ENCODE measurements at places on chromosomes 4 and X.

DNA sequence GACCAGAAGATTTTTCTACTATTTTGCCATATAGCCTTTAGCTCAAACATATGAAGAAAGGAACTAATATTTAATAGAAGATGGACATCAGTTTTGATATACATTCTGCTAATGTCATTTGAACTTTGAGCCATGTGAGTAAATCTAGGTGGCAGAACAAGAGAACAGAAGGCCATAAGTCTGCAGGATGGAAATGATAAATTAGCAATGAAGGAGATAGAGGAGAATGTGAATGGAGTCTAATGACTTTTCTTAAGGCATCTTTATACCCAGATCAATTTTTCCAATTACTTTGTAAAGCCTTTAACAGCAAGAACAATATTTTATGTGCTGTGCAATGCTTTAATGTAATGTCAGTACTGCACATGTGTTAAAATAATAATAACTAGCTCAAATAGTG lies 30.1 kb upstream of the ALG13 start:
- no peak for DNase-seq

- no peak for DNase-seq
Measured at GRCh38 chrX:139560221-139560620, 29.7 kb downstream of the F9 start.

DNA sequence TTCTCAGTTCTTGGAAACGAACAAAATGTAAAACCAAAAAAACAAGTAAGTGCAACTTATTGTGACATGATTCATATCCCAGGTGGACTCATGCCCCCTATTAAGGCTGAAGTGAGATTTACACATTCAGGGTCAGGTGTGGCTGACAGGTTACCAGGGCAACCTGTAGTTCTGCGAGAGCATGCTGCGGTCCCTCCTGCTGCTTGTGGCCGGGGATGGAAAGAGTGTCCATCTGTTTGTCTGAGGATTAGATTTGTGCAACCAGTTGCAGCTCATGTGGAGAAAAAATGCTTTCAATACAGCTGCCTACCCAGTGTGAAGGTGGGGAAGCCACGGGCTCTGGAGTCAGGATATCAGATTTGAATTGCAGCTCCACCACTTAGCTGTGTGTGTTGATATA lies 78.8 kb downstream of the FAM184B start:
- no peak for DNase-seq

DNA sequence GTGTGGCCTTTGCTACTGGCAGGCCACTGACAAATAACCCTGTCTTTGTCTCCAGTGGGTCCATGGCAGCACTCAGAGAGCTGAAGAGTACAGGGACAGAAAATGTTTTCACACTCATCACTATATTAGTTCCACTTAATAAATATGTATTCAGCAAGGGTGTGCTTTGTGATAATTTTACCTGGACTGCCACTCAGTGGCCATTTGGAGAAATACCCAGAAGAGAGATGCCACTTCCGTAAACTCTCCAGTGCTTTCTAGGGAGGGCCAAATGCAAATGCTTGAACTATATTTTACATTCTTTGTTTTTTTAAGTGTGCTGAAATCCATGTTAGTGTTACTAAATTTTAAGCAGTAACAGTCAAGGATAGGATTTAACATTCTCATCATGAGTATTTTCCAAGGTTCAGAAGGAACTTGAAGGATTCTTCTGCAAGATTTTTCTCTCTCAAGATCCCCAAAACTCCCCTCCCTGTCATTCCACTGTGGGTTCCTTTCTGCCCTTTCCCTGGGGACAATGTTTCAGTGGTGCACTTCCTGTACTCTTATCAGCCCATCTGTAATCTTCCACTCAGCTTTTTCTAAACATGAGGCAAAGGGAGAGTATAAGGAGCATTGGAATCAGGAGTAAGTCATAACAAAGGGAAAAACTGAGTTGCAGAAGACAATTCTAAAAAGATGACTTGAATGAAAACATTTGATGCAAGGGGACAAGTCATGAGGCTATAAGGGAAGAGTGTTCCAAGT lies 46.0 kb downstream of the TFDP3 start:
- DNase-seq: no peak

GRCh38 chr4:25564836-25565235 lies 90.8 kb upstream of the SLC34A2 start:
- no peak for DNase-seq

DNA sequence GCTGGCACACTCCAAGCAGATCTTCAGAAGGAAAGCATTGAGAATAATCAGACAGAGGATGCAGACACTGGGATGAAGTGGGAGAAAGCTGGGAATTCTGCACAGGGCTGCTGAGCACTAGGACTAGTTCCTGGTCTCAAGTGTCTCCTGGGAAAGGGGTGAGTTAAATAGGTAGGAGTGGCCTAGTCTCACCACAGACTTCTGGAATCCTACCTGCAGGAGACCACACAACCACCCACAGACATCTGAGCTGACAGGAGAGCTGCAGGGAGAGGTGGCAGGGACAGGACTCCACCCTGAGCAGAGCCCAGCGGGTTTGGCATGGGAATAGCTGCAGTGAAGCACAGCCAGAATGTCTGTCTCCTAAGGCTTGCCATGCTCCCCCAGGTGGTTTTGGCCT lies 95.1 kb upstream of the GALNTL6 start:
- no peak for DNase-seq

- DNase-seq: no peak
Measured at GRCh38 chr4:67531379-67531962, 13.8 kb downstream of the CENPC start.

GRCh38 chrX:102546828-102547493 lies 30.4 kb upstream of the TMSB15A start:
- no peak for DNase-seq

DNA sequence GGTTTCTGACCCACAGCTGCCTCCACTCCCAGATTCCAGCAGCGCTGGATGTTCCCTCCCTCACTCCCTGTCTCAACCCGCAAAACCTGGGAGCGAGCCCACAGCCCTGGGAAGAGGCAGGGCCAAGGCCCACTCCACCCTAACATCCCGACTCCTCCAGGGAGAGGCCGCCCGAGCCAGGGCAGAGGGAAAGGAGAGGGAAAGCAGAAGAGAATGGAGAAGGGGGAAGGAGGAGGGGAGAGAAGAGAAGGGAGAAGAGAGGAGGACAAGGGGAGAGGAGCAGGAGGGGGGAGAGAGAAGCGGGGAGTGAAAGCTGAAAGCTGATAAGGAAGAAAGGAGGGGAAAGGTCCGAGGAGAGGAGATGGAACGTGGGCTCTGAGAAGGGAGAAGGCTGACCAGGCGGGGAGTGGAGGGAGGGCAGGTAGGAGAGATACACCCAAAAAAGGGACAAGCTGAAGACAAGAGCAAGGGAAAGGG lies 120.2 kb upstream of the PJA1 start:
- no peak for DNase-seq

DNA sequence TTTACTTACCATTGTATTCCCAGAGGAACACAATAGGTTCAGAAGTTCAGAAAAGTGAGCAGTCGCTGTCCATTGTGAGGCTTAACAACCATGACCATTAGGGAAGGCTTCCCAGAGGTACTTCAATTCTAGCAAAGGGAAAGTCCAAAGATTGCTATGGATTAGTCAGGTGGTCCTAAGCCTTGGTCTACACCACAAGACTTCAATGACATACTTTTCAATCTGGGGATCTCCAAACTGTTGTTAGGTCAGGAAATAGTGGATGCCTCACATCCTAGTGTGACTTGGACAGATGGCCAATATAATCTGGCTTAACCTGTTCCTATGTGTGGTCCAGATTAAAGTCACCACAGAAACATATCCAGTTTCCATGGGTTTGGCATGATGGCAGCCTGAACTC lies 118.0 kb downstream of the SPCS3 start:
- DNase-seq: no peak

GRCh38 chr4:142721187-142721586 lies 124.9 kb downstream of the INPP4B start:
- DNase-seq: no peak

- DNase-seq: no peak
Measured at GRCh38 chrX:130909469-130910136, 6.6 kb upstream of the ENOX2 start.

- no peak for DNase-seq
Measured at GRCh38 chr4:5798946-5799345, 87.9 kb downstream of the EVC start.

- DNase-seq: no peak
Measured at GRCh38 chr4:9849538-9849920, 68.1 kb downstream of the DRD5 start.

DNA sequence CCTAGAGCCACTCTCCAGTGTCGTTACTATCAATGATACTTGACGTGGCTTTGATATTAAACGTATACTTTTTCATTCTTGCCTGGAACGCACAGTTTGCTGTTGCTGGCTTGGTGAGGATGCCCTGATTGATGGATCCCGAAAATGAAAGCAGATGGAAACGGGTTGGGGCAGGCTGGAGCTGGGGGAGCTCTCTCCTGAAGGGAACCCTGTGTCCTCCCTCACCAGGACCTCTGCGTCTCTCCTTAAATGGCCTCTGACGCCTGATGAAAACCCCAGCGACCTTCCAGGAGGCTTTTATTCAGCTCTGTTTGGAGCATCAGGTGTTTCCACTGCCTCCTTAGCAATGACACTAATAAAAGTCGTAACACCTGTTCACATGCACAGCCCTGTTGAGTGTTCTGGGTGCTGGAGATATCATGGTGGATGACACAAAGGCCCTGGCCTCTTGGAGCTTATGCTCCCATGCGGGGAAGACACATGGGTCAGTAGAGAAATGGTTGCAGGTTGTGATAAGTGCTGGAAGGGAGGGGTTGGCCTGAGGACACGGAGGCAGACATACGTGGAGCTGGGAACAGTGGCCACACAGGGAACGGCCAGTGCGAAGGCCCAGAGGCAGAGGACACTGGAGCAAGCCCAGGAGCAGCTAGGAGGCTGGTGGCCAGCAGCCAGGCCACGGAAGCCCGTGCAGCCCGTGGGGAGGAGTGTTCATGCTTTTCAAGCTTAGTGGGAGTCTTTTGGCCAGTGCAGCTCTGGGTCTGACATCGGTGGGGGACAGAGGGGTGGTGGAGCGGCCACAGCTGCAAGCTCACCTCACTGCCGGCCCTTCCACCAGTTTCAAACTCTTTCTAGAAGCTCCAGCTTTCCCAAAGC lies 7.5 kb downstream of the MSANTD1 start:
- DNase-seq: no peak

DNA sequence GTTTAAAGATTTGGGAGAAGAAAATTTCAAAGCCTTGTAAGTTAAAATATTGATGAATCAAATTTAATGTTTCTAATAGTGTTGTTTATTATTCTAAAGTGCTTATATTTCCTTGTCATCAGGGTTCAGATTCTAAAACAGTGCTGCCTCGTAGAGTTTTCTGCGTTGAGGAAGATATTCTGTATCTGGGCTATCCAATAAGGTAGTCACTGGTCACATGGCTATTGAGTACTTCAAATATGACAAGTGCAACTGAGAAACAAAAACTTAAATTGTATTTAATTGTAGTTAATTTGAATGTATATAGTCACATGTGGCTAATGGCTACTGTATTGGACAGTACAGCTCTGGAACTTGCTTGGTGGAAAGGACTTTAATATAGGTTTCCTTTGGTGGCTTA lies 1.1 kb downstream of the ALB start:
- DNase-seq: no peak

GRCh38 chrX:150411656-150412055 lies 48.5 kb downstream of the MAMLD1 start:
- no peak for DNase-seq

DNA sequence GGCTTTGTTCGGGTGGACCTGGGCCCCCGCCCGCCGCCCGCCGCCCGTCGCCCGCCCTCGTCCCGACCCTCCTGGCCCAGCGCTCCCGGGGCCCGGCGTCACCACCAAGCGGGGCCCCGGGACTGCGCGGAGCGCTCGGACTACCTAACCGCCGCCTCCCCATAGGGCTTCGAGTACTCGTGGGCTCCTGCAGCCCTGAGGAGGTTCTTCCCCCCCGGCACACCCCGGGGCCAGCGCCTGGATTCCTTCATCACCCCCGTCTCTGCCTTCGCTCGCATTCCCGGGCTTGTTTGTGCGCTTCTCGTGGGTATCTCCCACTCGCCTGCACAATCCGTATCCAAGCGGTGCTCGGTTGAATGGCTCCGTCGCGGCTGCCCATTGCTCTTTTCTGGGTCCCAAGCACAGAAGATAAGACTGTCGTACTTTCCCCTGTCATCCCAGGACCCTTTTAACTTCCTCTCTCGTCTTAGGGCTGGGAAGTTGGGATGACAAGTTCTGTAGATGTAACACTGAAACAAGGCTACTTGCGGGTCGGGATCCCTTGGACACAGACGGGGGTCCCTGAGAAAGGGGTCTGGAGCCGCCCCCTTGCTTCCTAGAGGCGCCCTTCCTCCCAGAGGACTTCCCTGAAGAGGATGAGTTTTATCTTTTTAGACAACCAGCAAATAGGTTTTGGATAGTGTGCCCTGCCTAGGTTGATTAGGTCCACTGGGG lies 565 bp downstream of the MOB1B start:
- DNase-seq: no peak

- DNase-seq: no peak
Measured at GRCh38 chr4:98909646-98910401, 19.1 kb downstream of the EIF4E start.

DNA sequence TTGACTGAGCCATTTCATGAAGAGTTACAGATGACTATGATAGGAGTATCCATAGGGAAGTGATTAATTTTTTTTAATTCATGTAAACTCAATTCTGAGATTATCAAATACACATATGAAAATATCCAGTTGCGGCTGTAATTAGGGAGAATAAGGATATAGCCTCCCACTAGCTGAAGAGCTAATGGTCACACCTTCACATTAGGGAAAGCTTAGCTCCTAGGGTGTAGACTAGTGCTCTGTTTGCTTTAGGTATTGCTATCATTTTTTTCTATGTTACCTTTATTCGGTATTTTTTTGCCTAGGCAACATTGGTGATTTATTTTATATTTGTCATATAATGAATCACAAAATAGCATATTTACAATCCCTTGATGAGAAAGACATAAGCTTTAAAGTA lies 39.6 kb upstream of the EPGN start:
- DNase-seq: no peak

- DNase-seq: peak; percentile 8
Measured at GRCh38 chr4:87975466-87975865, at the start of gene SPP1. SPP1 (plus strand) TSS chr4:87975714; CDS start chr4:87976896, 1,182 bp downstream.

DNA sequence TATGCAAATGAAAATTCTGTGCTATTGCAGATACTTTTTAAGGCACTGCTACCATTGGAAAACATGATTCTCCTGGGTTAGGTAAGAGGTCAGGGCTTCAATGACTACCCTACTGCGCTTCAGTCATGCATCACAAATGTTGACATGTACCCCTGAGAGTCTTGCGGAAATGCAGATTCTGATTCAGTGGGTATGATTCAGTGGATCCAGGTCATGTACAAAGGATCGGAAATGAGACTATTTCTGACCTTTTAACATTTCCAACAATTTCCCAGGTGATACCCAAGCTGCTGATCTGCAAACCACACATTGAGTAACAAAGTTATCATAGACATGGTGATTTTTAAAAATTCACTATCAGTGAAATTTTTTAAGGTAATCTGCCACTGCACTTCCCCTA lies 62.6 kb downstream of the DDX53 start:
- DNase-seq: no peak

GRCh38 chr4:1792832-1793495 lies at the start of gene FGFR3:
FGFR3 (plus strand) TSS chr4:1793293; CDS start chr4:1793935, 642 bp downstream.
- no peak for DNase-seq
